NCI-H510A treated with DMSO at 0.1 percent for 48 hours (cell line): ENCODE measurements at places on chromosomes 2 and 18.

DNA sequence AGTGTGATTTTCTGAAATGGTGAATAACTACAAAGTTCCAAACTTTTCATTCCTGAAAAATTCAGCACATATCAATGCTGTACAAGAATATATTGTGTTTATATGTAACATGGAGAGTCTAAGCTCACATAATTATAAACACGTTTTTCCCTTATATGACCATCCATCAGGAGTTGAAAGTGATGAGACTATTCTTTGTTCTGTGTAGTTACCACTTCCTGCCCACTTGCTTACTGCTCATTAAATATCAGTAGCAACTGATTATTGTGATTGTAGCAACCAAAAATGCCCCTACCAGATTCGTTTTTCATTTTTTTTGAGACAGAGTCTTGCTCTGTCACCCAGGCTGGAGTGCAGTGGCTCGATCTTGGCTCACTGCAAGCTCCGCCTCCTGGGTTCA is 30.8 kb downstream of the OTX1 start:
- DNase-seq, result no peak

DNA sequence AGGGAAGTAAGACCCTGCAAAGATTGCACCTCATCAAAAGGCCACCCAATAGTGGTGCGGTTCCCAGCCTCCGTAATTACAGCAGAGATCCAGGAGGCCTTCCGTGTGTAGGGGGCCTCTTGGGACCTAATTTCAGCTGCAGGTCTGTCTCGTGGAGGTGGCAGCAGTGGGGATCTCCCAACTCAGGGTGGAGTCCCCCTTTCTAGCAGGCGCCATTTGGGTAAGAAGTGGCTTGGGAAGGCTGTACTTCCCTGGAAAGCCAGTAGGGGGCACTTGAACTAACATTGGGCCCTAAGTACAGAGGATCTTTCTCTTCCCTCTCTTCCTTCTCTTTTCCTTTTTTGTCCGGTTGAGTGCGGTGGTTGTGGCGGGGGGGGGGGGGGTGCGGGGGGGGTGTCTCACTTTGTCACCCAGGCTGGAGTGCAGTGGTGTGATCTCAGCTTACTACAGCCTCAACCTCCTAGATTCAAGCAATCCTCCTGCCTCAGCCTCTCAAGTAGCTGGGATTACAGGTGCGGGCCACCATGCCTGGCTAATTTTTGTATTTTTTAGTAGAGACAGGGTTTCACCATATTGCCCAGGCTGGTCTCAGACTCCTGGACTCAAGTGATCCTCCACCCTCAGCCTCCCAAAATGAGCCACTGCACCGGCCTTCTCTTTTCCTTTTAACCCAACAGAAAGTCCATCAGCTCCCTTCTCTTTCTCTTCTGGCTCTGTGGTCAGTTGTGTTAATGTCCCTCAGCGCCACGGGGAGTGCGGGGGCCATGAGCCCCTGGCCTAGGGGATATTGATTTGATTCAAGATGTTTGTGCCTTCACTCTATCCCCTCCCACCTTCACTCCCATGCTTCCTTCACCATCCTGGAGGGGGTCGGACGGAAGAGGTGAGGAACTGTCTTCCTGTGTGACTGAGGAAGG is 32.0 kb downstream of the CENPO start:
- DNase-seq, result no peak

DNA sequence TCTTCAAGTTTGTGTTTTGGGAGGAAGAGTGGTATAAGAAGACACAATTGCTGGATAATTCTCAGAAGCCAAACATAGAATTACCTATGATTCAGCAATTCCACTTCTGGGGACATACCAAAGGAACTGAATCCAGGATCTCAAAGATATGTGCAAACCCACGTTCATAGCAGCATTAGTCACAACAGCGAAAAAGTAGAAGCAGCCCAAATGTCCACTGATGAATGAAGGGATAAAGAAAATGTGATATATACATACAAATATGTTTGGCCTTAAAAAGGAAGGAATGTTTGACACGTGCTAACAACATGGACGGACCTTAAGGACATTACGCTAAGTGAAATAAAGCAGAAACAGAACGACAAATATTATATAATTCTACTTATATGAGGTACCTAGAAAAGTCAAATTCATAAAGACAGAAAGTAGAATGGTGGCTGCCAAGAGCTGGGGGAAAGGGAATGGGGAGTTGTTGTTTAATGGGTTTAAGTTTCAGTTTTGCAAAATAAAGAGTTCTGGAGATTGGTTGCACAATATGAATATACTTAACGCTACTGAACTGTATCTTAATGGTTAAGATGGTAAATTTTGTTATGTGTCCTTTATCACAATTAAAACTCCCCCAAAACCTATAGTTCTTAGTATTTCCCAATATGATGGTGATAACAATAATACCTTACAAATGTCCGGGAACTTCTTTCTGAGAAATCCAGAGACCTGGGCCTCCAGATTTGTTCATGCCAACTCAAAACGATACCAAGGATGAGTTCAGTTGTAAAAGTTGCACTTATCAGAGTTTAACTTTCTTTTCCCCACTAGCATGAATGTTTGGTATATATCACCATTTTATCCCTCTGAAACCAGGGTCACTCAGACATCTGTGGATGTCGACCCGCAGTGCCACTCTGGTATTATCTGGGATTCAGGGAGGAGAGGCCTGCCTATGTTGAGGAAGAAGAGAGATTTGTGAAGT is 33.7 kb upstream of the WIPF1 start:
- DNase-seq, result no peak

DNA sequence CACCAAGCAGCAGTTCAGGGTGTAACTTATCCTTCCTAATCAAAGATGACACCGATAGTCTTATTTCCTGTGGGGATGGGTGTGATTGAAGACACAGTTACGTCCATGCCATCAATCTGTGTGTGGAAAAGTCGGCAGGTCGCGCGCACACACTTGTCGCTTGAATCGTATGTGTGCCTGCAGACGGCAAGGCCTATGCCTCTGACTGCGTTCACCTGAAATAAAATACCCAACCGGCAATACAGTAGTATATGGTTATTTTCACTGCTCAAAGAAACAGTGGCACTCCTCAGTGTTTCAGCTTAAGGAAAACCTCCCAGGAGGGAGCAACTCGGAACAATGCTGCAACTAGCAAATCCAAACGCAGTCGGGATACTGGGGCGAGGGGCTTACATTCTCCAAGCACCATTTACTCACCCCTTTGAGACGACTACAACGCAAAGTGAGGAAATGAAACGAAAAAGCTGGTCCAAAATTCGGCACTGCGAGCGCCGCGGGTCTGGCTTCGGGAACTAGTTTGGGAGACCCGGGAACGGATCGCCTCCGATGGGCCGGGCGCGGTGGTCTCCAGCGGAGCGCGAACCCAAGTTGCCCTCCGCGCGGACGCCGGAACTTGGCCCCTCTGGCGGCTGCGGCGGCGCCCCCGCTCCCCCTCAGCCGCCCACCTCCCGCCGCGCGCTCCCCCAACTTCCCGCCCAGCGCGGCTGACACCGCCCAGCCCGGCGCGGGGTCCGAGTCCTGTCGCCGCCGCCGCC is 675 bp downstream of the PRKD3 start:
- peak; percentile 40 for DNase-seq

DNA sequence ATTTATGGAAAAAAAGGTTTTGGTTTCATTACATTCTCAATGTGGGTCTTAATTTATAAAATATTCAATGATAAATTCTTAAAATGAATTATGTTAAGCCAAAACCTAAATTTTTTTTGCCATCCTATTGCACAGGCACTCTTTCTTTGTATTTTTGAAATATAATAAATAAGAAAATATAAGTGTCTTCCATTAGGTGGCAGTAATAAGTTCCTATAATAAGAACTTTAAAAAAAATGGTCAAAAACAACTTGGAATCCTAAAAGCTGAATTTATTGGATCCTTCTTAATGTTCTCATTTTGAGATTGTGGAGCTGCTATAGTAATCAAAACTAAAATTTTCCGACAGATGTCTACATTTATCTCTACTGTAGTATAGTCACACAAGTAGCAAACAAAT is 5.7 kb downstream of the CALCRL start:
- DNase-seq, result no peak

GRCh38 chr2:108048752-108049151 is 62.4 kb downstream of the SLC5A7 start:
- DNase-seq, result no peak

DNA sequence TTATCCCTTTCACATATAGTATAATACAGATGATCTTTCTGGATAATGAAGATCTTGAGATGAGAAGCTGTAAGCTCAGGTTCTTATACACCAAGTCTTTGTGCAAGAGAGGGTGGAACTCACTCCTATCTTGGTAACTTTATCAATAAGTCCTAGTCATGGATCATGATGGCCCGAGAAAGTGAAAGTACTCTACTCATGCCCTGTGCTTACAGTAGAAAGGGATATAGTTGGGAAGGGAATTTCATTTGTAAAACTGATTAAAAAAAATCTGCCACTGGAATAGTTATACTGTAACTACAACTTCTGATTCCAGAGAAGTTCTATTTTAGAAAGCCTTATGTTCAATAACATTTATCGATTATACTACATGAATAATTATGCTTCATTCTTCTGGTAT is 51.8 kb downstream of the MYO3B start:
- no peak for DNase-seq

DNA sequence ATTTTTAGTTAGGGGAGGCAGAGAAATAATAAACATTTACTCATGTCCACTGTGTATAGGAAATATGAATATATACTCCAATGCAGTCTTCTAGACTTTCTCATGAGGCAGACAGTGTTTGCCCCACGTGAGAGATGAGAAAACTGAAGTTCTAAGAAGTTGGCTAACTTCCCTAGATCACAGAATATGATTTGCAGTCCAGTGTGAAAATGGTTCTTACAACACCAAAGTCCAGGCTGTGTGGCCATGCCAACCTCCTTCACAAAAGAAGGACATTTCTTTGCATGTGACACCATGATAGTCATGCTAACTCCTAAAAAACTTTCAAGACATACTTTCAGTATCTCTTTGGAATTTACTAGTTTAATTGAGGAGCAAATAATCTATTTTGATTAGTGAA is 143.7 kb downstream of the IRS1 start:
- no peak for DNase-seq

DNA sequence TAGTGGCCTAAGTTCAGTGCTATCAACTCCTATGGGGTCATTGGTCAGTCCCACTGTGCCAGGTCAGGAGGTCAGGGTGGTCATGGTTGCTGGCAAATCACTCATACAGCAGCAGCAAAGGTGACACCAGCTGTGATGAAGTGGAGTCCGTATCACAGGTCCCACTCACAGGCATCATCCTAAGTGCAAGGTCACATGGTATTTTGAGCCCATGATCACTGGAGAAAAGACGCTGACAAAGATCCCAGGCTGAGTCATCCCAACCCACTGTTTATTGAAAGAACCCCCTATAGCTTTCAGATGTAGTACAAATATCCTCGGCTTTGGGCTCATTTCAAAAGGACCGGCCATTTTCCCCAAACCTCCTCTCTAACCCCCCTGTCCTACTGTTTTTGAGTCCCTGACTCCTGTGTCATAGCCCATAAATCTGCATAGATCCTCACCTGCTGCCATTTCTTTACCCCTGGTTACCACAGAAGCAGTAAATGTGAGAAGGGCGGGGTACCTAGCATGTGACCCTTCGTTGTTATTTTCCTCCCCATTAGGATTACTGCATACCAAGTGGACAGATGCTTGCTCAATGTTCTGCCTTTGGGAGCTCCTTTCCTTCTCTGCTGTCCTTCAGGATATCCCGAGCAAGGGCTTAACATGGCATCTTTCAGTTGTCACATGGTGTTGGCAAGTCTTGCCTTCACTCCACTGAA is 107.7 kb downstream of the COL6A3 start:
- DNase-seq, result no peak

DNA sequence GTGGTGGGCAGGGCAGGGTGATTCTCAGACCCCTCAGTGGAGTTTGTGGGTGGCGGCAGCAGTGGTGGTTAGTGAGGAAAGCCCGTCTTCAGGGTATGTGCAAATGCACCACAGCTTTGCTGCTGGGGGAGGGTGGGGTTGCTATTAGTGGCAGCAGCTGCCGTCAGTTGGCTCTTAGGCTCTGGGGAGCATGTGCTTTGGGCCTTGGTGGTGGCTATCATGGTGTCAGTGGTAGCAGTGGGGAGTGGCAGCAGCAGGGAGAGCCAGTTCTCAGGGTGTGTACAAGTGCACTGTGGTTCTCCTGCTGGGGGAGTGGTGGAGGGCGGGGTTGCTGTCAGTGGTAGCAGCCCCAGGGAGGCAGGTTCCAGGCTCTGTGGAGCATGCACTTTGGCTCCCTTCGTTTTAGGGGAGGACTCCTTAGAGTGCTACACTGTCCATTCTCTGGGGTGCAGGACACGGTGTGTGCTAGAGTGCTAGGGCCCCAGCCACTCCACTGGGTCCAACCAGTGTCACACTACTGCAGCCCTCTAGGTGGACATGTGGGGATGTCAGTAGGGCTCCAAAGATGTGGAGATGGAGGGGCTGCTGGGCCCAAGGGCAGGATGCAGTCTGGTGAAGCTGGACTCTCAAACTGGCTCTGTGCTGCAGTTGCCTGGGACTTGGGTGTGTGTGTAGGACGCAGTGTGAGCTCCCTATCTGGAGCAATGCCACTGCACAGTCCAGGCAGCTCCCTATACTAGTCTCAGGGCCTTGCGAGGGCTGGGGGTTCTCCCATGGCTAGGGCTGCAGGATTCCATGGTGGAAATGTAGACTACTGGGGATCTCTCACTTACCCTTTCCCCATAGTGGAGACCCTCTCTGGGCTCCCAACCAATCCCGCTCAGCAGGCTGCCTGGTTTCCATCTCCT is 45.3 kb downstream of the ADCYAP1 start:
- no peak for DNase-seq
